ENCODE measurements at places on chromosomes 6 and 20. TPM values are rescaled to one million over a fixed set of nuclear protein-coding genes. Genes with fewer than 3 reads are reported as not detected.

ANKRD6 gene
- total RNA-seq: 5.8 TPM

CLIC1 gene
- 98.3 TPM for total RNA-seq

NKAIN2 gene
- total RNA-seq: not detected

ENPP3 gene
- total RNA-seq: 0.79 TPM
